Activated naive CD8-positive, alpha-beta T cell treated with anti-CD3 and anti-CD28 coated beads, Interleukin-2, amount 50 U/mL, for 16 hours (primary cell): ENCODE measurements at places on chromosomes 12 and 14.

- no peak for DNase-seq
Observed at GRCh38 chr12:131208425-131208824, 254.7 kb downstream of the ADGRD1 start.

DNA sequence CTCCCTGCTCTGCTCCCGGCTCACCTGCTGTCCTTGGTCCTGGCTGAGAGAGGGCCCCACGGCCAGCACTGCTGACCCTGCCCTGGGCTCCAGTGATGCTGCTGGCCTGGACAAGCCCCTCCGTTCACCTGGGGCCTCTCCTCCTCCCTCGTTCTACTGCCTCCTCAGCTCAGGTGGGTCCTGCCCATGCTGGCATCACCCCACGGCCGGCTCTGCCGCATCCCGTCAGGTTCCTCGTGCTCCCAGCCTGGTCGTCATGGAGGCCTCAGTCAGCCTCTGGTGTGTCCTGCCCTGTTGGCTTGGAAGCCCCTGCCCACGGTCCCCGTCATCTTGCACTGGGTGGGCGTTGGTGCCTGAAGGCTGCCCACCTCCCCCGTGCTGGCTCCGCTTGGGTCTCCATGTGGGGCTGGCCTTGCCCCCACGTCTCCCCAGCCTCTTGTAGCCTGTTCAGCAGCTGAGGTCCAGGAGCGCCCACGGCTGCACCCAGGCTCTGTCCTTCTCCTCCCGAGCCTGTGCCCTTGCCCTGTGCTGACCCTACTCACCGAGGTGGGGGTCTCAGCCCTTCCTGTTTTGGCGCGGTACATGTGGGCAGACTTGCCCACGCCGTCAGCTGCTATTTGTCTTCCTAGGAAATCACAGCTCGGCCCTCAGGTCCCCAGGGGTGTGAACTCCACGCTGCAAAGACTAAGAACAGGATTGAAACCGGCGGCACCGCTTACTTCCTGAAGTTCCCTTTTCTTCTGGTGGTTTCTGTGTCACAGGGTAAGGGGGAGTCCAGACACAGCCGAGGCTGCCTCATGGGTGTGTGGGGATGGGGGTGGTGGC lies 121.6 kb downstream of the TMEM121 start:
- DNase-seq = no peak

DNA sequence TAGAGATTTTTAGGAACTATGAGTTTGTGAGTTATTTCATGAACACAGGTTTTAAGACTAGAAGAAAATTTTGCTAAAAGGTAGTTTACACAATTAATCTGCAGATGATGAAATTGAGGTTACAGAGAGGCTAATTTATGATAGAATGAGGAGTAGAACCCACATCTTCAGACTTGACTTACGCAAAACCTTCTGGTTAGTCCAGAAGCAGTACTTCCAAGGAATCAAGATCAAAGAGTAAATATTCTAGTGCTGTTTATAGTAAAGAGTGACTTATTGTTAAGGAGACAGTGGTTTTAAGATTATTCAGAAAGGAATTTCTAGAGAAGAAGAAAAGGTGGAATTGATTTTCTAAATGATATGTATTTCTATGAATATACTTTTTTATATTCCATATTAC lies 10.6 kb upstream of the KITLG start:
- no peak for DNase-seq

- no peak for DNase-seq
Observed at GRCh38 chr14:94051115-94051514, 25.0 kb downstream of the OTUB2 start.

DNA sequence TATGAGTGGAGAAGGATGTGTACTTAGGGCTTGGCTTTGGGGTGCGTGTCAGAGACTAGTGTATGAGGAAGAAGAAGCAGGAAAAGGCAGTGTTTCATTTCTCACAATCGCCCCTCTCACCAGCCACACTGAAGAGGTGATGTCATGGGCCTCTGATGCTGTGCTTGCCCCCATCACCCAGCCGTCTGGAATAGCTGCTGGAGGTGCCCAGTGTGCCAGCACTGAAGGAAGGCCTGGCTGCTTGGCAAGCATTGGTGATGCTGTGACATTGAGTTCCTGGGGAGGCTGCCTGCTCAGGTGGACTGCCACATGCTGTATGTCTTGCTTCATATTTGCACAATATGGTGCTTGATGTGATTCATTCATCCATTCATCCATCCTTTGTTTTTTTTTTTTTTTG lies 56.2 kb downstream of the CRADD start:
- DNase-seq = no peak
